ENCODE measurements at places on chromosomes 3 and 15.

DNA sequence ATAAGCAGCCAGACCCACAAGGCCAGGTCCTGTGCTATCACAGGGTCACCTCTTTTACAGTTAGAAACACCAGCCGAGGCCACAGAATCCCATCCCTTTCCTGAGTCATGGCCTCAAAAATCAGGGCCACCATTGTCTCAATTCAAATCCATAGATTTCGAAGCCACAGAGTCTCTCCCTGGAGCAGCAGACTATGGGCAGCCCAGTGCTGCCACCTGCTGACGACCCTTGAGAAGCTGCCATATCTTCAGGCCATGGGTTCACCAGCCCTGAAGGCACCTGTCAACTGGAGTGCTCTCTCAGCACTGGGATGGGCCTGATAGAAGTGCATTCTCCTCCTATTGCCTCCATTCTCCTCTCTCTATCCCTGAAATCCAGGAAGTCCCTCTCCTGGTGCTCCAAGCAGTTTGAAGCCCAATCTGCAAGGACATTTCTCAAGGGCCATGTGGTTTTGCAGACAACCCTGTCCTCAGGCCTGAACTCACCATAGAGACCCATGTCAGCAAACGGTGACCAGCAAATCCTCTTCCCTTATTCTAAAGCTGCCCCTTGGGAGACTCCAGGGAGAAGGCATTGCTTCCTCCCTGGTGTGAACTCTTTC lies 39.6 kb downstream of the TGM4 start:
- DNase-seq: peak; percentile 21

- DNase-seq: no peak
These were observed 323.4 kb downstream of the PTPRG start for GRCh38 chr3:61884794-61885193.

- DNase-seq: no peak
These were observed 34.1 kb upstream of the HES1 start for GRCh38 chr3:194101592-194102432.

DNA sequence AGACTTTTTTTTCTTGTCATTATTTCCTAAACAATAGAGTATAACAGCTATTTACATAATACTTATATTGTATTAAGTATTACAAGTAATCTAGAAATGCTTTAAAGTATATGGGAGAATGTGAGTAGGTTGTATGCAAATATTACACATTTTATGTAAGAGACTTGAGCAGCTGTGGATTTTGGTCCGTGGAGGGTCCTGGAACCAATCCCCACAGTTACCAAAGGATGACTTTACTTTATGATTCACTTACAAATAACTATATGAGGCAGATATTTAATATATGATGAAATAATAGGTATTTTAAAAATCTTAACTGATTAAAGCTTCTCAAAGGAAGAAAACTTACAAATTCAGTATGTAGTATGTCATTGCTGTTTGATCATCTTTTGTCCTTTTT lies 56.3 kb downstream of the PPP2R3A start:
- DNase-seq: no peak

DNA sequence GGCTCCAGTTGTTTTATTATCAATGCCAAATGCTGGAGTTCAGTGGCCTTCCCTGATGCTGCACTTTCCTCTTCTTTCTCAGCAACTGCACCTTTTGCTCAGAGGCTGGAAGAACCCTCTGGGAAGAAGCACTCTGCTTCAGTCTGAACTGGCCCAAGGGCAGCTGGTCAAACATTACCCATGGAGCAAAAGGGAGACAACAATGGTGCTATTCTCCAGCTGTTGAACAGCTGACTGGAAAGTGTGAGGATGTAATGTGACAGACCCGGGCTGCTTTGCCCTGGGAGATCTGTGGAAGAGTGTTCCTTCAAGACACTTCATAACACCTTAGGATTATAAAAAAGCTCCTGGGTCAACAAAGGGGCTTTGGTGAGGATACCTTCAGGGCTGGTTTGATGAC lies 84.9 kb downstream of the EPHB1 start:
- no peak for DNase-seq

DNA sequence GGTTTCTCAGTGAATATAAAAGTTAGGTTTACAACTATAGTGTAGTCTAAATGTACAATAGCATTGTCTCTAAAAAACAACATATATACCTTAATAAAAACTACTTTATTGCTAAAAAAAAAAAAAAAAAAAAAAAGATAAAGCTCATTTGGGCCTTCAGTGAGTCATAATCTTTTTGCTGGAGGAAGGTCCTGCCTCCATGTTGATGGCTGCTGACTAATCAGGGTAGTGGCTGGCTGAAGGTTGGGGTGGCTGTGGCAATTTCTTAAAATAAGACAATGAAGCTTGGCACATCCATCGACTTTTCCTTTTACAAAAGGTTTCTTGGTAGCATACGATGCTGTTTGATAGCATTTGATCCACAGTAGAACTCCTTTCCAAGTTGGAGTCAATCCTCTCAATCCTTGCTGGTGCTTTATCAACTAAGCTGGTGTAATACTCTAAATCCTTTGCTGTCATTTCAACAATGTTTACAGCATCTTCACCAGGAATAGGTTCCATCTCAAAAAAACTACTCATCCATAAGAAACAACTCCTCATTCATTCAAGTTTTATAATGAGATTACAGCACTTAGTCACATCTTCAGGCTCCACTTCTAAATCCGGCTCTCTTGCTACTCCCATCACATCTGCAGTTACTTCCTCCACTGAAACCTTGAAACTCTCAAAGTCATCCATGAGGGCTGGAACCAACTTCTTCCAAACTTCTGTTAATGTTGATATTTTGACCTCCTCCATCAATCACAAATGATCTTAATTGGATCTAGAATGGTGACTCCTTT lies 13.3 kb downstream of the ZNF280D start:
- no peak for DNase-seq

- no peak for DNase-seq
These were observed 31.0 kb downstream of the SRGAP3 start for GRCh38 chr3:9218514-9218846.

DNA sequence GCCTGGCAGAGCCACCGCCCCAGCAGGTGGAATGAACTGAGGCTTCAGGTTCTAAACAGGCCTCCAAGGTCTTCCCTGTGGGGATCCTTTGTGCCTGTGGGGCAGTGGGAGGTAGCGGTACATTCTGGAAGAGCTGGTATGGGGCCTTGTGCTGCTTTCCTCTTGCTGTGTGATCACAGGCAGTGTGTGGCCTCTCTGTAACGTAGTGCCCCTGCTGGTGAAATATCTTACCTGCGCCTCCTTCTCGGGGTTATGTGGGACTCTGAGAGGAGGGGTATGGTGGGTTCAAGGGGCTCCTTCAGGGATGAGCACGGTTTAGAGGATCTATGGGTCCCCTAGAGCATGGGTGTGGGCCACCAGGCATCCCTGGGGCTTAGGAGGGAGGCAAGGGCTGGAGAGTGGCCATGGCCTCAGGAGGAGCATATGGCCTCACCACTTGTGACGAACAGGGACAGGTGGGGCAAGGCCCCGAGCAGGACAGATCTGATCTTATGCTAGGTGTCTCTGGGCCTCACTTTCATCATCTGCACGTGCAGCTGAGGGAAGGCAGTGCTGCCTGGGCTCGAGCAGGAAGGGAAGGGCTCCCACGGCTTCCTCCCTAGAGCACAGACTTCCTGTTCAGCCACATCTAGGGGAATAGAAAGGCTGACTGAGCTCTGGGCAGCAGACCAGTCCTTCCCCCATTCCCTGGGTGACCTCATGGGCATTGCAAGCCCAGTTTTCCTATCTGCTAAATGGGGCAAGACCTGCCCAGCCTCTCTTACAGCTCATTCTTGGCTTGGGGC lies 1.9 kb upstream of the ALS2CL start:
- no peak for DNase-seq

DNA sequence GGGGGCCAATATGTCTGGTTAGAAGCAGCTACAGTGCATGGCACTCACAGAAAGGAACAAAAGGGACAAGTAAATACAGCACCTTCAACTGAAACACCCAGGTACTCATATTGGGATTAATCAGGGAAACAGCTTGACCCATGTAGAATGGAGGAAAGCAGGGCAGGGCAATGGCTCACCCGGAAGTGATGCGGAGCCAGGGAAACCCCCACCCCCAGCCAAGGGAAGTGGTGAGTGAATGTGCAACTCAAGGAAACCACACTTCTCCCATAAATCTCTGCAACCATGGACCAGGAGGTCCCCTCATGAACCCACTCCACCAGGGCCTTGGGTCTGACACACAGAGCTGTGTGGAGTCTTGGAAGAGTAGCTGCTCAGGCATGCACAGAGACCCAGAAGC lies 117.1 kb downstream of the MTHFS start:
- no peak for DNase-seq

GRCh38 chr3:172176061-172176770 lies 136.8 kb downstream of the FNDC3B start:
- DNase-seq: no peak

- DNase-seq: no peak
These were observed 88.1 kb upstream of the THRB start for GRCh38 chr3:24582431-24583403.

DNA sequence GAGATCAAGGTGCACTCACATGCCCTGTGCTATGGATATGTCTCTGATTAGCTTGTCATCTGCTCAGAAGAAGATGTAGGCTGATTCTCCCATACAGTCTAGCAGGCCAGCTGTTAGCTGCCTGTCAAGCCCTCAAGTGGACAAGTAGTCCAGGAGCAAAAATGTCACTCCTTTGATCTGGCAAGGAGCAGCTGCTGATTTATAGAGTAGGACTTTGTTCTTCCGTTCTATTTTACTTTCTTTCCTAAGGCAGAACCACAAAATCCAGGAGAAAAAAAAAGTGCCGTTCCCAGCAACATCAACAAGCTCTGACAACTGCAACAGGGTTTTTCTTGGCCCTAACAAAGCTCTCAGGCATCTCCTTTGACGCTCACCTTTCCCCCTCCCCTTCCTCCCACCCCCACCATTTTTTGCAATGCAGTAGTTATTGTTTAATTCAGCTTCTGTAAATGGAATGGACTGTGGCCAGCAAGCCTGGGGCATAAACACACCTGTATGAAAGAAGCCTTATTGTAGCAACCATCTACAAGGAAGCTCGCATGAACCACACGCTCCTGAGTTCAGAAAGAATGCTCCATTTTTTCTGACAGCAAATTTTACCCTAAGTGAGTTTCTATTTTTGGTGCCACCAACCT lies 196.3 kb downstream of the MEIS2 start:
- DNase-seq: no peak

- no peak for DNase-seq
These were observed 51.7 kb downstream of the BOC start for GRCh38 chr3:113263020-113263419.

DNA sequence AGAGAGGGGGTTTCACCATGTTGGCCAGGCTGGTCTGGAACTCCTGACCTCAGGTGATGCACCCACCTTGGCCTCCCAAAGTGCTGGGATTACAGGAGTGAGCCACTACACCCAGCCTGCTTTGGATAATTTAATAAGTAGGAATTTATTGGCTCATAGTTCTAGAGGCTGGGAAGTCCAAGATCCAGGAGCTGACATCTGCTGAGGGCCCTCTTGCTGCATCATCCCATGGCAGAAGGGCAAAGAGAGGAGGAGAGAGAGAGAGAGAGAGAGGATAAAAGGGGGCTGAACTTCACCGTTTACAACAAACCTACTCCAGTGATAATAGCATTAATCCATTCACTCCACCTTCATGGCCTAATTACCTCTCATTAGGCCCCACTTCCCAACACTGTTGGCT lies 62.0 kb upstream of the HES1 start:
- DNase-seq: no peak

DNA sequence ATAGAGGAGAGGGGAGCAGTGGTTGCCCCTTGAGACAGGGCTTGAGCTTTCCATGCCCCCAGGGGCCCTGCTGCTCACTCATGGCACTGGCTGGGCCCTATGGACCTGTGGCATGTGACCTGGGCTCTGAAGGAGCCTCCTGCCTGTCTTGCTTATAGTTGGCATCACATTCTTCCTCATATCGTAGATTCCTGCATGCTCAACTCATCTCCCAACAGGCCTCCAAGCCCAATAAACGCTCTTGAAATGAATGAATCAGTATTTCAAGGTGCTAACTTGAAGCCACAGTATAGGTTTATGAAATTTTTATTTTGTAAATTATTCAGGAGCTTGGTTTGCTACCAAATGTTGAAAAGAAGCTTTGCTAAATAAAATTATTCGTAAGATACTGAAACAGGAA lies 93.3 kb upstream of the SLC7A14 start:
- no peak for DNase-seq

DNA sequence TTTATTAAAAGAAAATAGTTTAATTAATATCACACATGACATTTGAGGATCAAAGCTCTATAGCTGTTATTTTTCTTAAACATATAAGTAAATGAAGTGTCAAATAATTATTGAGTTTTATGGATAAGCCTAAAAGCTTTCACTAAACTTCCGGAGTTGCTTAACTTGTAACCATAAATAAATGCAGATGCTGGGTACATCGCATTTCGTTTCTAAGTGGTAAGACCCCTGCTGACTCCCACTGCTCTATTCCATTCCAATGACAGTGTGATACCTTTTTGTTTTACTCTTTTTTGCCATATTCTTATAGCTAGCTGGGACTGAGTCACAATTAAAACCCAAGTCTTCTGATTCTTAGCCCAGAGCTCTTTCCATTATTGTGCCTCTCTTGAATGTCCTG lies 411.1 kb downstream of the SOX2 start:
- no peak for DNase-seq

- DNase-seq: no peak
These were observed 96.5 kb downstream of the SMAD6 start for GRCh38 chr15:66798426-66799061.

DNA sequence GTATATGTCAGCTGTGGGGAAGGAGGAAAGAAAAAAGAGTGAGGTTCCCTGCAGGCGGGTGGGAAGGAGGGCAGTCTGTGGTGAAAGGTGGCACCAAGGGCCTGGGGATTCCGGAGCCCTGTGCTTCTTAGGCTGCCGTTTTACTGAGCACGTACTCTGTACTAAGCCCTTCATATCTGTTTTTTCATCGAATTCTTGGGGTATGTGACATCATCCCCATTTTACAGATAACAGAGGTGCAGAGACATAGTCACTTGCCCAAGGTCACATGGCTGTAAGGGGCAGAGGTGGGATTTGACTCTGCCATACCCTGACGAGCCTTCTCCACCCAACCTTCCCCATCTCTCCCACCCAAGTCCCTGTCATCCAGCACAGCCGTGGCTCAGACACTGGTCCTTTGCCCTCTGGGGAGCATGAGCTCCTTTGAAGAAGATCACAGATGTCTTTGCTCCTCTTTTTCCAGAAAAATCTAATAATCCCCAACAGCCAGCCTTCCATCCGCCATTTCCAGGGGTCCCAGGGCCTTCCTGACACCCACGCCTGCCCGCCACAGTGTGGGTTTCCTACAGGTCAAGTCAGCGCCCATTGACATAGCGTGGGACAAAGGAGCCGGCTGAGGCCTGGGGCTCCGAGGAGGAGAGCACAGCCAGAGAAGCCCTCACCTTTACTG lies 24.2 kb downstream of the CYP11A1 start:
- DNase-seq: no peak

DNA sequence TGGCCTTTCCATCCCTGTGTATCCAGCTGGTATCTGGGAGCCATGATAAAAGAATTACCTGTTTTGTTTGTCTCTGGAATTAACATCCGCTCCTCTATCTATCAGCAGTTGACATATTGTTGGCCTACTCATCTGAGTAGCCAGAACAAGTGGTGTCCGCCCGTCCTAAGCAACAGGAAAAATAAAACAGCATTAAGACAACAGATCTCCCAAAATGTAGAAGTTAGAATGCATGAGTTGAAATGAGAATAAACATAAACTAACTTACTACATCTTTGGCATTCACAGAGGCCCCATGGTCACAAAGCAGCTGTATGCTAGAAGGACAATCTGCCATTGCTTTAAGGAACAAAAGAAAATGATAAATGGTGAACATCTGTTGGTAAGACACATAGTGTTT lies 75.9 kb downstream of the UACA start:
- DNase-seq: no peak

GRCh38 chr15:94416820-94417219 lies 185.5 kb downstream of the MCTP2 start:
- no peak for DNase-seq

GRCh38 chr3:43461345-43461744 lies 160.5 kb downstream of the ANO10 start:
- DNase-seq: no peak

All from stimulated activated CD8-positive, alpha-beta memory T cell treated with anti-CD3 and anti-CD28 coated beads, Interleukin-4, amount 100 ng/mL, for 1 hour (primary cell).